Gastrocnemius medialis (tissue), 4 donors: ENCODE measurements at places on chromosomes 16 and 17.

- no peak for DNase-seq
Observed at GRCh38 chr17:57667461-57667923, 77.6 kb downstream of the CCDC182 start.

GRCh38 chr17:18235743-18236256, 10.4 kb downstream of the LLGL1 start:
- no peak for DNase-seq

DNA sequence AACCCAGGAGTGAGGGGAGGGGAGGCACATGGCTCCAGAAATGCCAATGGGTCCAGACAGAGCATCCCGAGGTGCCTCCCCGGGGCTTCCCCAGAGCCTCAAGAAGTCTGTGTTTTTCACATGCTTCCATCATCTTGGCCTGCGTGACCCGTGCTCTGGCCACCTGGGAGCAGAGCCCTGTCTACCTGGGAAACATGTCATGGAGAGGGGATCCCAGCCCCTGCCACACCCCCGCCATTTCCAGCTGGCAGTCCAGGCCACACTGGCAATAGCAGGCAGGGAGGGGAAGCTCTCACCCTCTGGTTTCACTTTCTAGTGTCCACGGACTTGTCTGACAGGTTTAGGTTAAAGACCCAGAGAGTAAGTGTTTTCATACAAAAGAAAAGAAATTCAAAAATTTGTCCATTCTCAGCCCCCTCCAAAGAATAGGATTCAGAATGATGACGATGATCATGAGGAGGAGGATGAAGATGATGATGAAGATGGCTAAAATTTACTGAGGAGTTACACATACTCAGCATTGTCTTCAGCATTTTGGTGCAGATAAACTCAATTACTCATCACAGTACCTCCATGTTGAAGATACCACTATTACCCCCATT, 9.0 kb downstream of the SMIM5 start:
- no peak for DNase-seq

DNA sequence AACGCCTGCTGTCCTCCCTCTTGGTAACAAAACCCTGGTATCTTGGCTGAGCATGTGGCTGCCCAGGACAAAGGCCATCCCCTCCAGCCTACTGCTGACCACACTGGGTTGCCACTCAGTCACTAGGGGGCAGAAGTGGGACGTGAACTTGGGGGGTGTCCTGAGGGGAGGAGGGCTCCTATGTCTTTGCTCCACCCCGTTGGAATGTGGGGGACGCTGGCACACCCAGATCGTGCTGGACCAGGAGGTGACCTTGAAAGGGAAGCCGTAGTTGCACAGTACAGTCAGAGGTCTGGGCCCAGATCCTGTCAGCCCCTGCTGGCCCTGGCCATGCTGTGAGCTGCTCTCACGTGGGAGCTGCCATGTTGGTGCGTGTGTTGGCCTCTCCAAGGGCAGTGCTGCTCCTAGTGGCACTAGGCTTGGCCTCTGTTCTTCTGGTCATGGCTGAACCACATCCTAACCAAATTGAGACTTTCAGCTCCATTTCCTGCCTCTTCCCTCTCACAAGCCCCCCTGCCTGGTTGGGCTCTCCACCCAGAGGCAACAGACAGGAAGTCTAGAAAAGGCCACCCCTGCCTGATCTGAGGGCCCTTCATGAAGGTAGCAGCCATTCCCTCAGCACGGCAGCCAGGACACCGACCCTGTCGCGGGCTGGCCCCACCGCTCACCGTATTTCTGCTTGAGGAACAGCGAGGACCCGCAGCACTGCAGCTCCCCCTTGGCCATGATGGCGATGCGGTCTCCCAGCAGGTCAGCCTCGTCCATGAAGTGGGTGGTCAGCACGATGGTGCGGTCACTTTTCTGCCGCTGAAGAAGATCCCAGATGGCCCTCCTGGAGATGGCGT, 29.0 kb upstream of the RNPS1 start:
- peak; percentile 32 for DNase-seq

- DNase-seq = no peak
Observed at GRCh38 chr17:72692676-72693075, 399.8 kb downstream of the SLC39A11 start.

DNA sequence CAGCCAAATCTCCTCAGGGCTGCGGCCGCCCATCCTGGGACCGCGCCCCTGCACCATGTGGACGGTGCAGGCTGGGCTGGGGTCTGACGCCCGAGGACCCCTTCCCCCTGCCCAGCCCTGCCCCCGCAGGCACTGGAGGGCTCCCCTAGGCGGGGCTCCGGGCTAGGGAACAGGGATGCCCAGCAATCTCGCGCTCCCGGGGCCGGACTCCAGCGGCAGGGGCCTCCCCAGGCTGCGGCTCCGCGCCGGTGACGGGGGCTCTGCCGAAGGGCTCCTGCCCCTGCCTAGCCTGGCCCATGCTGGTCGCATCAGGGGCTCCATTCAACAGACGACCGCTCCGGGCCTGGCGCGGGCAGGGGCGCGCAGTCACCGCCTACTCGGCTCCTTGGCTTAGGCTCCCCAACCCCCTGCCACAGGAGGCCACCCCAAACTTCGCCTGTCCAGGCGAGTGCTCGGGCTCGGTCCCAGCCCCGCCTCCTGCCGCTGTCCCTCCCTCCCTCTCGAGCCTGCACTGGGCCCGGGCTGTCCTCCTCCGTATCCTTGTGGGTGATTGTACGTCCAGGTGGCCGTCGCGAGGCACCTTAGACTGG, 27.4 kb upstream of the ADORA2B start:
- DNase-seq = no peak

DNA sequence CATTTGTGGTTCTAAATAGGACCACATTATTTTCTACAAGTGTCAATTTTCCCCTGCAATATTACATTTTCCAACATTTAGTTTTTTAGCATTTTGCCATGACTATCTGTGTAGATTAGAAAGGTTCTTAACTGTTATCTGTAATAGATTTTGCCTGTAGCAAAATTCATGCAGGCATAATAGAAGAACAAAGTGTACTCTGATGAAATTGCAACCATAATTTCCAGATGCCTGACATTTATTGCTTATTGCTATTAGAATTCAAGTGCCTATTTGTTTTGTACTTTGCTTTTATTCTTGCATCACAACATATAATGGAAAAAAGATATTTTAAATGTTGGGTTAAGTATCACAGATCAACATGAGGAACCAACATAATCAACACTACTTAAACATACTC, 337.7 kb downstream of the TOX3 start:
- DNase-seq = no peak

- no peak for DNase-seq
Observed at GRCh38 chr17:56480501-56480900, 113.0 kb upstream of the NOG start.

DNA sequence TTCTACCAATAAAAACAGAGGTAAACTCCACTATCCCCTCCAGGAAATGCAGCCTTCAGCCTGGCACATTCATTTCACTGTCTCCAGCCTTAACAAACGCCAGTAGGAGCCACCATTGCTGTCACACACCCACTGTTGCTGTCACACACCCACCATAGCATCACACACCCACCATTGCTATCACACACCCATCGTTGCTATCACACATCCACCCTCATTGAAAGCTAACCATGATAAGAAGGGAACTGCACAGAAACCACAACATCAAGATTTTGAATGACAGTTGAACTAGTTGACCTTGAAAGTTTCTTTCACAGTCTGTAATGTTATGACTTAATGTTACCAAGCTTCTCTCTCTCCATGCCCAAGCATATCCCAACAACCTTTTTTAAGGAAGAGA, 38.1 kb downstream of the SHCBP1 start:
- no peak for DNase-seq

GRCh38 chr16:13231365-13231764, 330.0 kb downstream of the SHISA9 start:
- no peak for DNase-seq

- DNase-seq = no peak
Observed at GRCh38 chr16:77898671-77899211, 110.4 kb downstream of the VAT1L start.

- DNase-seq = no peak
Observed at GRCh38 chr16:63578791-63579190, 1542.6 kb upstream of the CDH8 start.

GRCh38 chr17:67652433-67652832, 65.3 kb upstream of the NOL11 start:
- DNase-seq = no peak

DNA sequence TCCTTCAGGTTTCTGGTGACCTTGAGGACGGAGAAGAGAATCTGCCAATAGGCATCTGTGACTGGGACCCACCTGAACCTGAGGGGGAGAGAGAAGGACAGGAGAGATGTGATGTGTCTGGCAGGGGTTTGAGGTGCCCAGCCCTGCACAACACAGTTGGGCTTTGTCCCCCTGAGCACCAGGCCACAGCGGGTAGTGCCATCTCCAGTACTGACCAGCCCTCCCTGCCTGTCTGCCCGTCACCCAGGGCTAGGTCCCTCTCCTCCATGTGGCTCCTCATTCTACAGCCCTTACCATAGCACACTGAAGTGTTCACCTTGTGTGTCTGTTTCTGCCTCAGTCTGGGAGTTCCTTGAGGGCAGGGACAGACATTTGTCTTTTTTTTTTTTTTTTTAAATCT, 30.8 kb downstream of the NLRP1 start:
- no peak for DNase-seq

DNA sequence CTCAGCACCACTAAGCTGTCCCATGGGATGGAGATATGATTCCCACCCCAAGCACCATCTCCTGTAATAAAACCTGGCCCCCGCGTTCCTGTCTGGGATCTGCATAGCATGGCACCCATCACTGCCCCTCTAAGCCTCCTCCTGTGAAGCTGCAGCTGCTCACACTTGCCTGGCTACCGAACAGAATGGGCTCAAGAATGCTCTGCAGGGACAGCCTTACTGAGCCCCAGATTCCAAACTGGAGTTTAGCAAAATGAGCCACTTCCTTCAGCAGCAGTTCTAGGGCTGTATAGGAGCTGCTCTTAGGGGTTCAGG, 256.1 kb downstream of the CPPED1 start:
- no peak for DNase-seq

DNA sequence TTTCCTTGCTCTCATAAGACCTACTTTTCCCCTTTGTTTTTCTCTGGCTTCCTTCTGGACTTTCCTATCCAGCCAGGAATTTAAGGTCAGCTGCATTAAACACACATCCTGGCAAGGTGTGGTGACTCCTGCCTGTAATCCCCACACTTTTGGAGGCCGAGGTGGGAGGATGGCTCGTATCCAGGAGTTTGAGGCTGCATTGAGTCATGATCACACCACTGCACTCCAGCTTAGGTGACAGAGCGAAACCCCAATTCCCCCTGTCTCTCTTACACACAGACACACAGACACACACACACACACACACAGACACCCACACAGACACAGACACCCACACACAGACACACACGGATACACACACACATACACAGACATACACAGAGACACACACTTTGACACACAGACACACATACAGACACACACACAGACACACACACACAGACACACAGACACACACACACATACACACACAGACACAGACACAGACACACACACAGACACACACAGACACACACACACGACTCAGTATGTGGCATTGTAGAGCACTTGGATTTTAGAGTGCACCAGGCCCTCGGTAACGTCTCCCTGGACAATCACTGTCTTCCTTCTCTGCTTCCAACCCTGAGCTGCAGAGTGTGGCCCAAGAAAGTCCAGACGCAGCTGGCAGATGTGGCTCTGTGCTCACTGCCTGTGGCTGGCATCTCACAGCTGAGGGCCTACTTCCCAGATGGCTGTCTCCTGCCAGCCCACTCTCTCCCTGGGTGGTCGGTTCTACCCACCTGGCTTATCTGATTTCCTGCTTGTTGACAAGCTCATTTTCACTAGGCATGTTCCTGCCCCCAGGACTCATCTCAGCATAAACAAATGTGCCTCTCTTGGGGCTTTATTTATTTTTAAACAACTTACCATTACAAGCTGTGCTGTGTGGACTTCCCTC, 39.0 kb downstream of the NLRP1 start:
- DNase-seq = no peak

GRCh38 chr17:64538508-64539130, 31.8 kb downstream of the CEP95 start:
- DNase-seq = no peak

DNA sequence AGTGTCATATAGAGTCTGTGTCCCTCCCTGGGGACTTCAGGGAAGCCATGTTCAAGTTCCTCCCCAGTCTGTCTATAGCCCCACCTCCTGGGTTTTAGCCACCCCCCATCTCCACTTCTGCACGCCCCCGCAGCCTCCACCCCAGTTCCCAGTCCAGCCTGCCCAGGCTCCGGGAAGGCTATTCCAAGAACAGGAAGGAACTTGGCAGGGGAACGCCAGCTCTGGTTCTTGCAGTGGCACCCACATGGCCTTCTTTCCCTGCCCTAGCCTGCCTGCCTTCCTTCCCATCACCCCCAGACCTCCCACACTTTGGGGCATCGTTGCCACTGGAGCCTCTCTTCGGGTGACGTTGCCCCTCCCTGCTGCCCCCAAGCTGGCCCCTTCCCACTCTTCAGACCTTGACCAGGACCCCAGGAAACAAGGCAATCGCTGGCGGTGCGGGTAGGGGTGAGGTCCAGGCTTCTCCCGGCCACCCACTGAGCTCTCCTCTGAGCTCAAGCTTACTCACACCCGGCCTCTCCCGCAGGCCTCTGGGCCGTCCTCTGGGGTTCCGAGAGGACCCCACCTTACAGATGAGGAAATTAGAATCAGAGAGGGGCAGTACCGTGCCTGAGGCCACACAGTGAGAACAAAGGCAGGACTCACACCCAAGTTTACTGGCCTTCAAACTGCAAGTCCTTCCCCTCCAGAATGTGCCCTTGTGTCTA, 9.2 kb upstream of the CES4A start:
- DNase-seq = no peak

DNA sequence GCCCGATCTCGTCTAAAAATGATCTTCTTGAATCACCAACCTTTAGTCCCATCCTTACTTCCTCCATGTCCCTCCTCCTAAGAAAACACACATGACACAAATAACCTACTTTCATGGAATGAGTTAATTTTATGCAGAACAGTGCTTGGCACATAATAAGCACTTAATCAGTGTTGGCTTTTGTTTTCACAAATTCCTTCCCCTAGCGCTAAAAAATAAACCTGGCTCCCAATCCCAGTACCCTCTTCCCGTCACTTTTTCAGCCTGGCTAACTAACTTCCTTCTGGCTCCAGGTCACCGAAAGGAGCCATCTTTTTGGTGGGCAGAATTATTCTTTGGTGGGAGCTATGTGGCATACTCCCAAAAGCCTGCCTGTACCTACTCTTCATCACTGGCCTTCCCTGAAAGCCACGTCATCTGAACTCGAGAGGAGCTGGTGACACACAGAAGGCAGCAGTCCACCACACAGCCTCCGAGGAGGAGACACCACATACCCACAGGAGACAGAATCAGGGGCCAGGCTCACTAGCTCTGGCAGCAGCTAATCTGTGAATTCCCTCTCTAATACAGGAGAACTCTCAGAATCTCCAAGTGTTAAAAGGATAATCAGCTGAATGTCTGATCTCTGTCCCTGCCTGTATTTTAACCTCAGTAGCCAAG, 114.5 kb downstream of the SMG6 start:
- DNase-seq = no peak

- DNase-seq = no peak
Observed at GRCh38 chr17:31513731-31514427, 122.4 kb downstream of the RAB11FIP4 start.

- DNase-seq = no peak
Observed at GRCh38 chr16:59864981-59865666, 1131.0 kb upstream of the GOT2 start.

GRCh38 chr17:4582101-4582501, 2.2 kb upstream of the SMTNL2 start:
- no peak for DNase-seq
